Bronchus fibroblast of lung (primary cell): ENCODE measurements at places on chromosomes 2 and 18. TPM values are rescaled to one million over a fixed set of nuclear protein-coding genes. Genes with fewer than 3 reads are reported as not detected.

The NDUFB3 gene
- 85.3 and 100 TPM in 2 replicates for total RNA-seq

The GAL3ST2 gene
- total RNA-seq: not detected in 2 replicates

The DSC3 gene
- 0.17 and 0.30 TPM in 2 replicates for total RNA-seq

The DSG4 gene
- total RNA-seq: not detected in 2 replicates

The EGR4 gene
- not detected in 2 replicates for total RNA-seq
